ENCODE measurements at places on chromosomes 5 and 9.
A peak's percentile ranks its signal among the peaks of the same experiment; 100 is the strongest.

DNA sequence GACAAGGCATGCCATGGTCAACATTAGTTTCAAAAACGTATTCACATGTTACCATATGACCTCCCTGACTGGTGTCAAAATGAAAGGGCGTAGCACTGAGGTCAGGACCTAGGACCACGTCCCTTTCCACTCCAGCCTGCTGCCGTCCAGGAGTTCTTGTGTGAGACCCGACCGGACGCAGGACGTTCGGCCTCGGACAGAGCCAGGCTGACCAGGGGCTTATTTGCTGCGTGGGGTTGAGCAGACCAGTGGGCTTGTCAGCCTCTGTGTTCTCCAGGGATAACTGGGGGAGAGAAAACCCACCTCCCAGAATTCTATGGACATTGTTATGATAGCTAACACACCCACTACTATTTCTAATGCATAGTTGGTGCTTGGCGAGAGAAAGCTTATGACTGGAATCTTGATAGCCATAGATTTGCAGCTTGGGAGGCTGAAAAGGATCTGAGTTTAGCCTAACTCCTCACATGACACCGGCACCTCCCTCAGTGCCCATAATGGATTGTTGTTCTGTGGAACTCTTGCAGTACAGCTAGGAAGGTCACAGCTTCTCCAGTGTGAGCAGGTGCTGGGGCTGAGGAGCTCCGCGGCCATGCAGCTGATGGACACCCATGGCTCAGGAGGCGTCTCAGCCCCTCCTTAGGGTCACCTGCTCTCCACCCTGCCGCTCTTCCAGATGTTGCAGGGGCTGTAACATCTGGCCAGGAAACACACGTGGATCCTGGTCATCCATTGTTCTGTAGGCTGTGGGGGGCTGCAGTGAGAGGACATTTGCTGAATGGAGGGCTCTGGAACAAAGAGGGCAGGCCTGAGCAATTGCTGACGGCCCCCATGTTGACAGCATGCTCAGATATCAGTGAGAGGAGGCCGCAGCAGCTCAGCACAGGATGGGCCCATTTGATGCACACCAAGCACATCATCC is 368.4 kb downstream of the IRX2 start:
- no peak for DNase-seq

GRCh38 chr9:21443849-21444625 is 3.8 kb downstream of the IFNA1 start:
- DNase-seq = peak; percentile 87

GRCh38 chr5:644509-644908 is 32.4 kb downstream of the CEP72 start:
- no peak for DNase-seq

- DNase-seq = peak; percentile 59
Measured at GRCh38 chr5:146447734-146448380, 724 bp downstream of the TCERG1 start.

DNA sequence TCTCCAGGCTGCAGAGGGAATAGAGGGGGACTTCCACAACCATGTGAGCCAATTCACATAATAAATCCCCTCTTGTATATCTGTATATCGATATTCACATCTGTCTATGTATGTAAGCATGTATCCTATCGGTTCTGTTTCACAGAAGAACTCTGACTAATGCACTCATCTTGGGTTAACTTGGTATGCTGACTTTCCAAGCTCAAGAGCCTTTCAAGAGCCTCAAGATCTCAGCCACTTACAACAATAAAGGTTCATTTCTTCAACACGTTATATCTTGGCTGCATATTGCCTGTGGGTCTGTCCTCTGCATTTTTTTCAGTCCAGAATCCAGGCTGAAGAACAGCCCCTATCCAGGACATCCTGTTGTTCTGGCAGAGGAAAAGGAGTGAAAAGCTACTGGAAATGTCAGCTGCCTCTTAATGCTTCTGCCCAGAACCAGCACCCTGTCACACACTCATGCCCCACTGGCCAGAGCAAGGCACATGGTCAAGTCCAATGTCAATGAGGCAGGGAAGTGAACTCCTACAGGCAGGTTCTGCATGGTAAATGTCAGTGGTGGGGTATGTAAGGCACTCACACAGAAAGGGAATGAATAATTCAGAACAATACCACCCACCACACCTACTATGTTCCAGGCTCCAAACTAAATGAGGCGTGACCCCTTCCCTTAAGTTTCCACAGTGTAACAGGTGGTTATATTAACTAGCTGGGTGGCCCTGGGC is 91.6 kb upstream of the ICE1 start:
- no peak for DNase-seq

- no peak for DNase-seq
Measured at GRCh38 chr9:25935188-25935587, 256.9 kb upstream of the TUSC1 start.

GRCh38 chr9:21415493-21416267 is 6.8 kb downstream of the IFNA8 start:
- no peak for DNase-seq

GRCh38 chr9:129889122-129889940 is 54.1 kb downstream of the USP20 start:
- peak; percentile 38 for DNase-seq

GRCh38 chr5:126004636-126005035 is 418.6 kb upstream of the GRAMD2B start:
- DNase-seq = no peak

DNA sequence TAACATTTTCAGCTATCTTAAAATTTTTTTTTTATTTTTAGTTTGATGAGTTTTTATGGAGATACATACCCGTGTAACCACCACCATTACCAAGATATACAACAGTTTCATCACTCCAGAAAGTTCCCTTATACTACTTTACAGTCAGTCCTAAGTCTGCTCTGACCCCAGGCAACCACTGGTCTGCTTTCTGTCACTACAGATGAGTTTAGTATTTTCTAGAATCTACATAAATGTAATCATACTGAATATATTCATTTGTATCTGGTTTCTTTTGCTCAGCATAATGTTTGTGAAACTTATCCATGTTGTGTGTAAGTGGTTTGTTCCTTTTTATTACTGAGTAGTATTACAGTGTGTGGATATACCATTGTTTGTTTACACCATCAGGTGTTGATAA is 127.8 kb downstream of the GAS1 start:
- DNase-seq = no peak

GRCh38 chr9:110109333-110110092 is 98.4 kb downstream of the C9orf152 start:
- DNase-seq = no peak

DNA sequence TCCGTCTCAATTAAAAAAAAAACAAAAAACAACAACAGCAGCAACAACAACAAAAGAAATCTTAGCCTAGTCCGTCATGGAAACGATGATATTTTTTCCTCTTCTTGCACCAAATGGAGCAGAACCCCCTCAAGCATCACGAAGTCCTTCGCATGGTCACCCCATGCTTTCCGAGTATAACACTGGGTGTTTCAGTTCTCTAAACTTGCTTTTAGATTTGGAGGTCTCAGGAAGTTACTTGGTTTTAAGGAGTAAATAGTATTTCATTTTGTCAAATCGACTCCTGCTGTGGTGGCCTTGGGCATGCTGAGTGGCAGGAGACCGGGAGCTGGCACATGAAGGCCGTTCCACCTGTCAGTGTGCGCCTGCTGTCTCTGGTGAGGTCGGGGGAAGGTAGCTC is 118.5 kb upstream of the CACNA1B start:
- no peak for DNase-seq

- no peak for DNase-seq
Measured at GRCh38 chr9:103713631-103714030, 380.5 kb upstream of the SMC2 start.

- DNase-seq = peak; percentile 5
Measured at GRCh38 chr5:87103616-87104287, 163.9 kb upstream of the RASA1 start.

DNA sequence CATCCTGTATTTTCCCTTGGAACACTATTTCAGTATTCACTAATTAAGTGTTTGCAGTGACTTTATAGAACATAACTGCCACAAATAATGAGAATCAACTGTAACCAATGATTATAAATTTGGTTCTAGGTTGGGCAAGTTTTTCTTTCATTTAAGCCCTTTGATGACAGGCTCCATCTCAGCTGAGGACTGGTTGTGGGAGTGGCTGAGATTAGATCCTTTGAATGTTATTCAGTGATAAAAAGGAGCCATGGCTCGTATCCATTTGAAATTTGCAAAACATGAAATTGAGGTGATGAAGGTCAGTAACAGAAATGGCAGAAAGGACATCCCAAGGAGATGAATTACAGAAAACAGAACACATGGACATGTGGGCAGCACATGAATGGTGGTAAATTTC is 138.1 kb upstream of the PCA3 start:
- DNase-seq = no peak

DNA sequence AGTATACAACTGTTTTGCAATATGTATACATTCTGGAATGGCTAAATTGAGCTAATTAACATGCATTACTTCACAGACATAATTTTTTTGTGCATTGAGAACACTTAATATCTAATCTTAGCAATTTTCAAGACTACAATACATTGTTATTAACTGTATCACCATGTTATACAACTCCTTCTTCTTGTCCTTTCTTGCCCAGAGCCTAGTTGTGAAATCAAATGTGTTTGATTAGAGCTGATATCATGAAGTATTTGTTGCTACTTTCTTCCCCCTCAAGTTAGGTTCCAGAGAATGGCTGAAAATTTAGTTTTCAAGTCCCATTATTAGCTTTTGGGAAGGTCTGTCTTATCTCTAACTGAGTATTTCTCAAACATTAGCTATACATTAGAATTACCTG is 607.8 kb downstream of the PSAT1 start:
- no peak for DNase-seq

DNA sequence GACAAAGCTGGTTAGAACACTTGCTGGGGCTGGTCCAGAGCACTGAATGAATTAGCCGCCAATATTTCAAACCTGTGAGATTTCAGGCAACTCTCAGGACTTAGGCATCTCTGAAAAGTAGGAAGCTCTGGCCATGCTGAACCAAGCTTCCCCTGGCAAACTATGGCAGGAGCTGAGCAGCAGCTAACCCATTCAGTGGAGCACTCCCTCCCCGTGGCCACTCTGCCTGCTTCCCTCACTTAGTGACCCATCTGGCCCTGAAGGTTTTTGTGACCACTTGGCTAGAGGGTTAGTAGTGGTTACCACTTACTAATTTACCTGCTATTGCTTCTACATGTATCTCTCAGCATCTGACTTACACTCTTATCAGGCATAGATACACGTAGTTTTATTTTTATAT is 25.5 kb downstream of the FOXI1 start:
- DNase-seq = no peak

- no peak for DNase-seq
Measured at GRCh38 chr5:178110-178509, 13.2 kb upstream of the LRRC14B start.
